Progenitor cell of endocrine pancreas (in vitro differentiated cells): ENCODE measurements at places on chromosomes 4 and X. TPM values are rescaled to one million over a fixed set of nuclear protein-coding genes. Genes with fewer than 3 reads are reported as not detected.

GRCh38 chr4:84495794-84496261 is 3.3 kb downstream of the NKX6-1 start:
- peak overlapping the region; percentile 93 for H3K4me3 ChIP-seq
- peaks cover 32% of the 10 kb centered on the region for H3K36me3 ChIP-seq
- no peak for DNase-seq
- H3K27ac ChIP-seq, result peak overlapping the region; percentile 89

GRCh38 chr4:158201322-158201721 is 9.0 kb upstream of the TMEM144 start:
- no peak for DNase-seq
- no peaks in the 10 kb centered on the region for H3K36me3 ChIP-seq
- no peaks in the 10 kb centered on the region for H3K4me1 ChIP-seq
- H3K27ac ChIP-seq, result no peak overlapping the region
- no peak overlapping the region for H3K4me3 ChIP-seq

GRCh38 chr4:100504086-100504874 is 13.5 kb downstream of the EMCN start:
- H3K4me3 ChIP-seq, result no peak overlapping the region
- no peaks in the 10 kb centered on the region for H3K27me3 ChIP-seq
- no peaks in the 10 kb centered on the region for H3K36me3 ChIP-seq
- no peak overlapping the region for H3K27ac ChIP-seq

The MAGEA4 gene
- total RNA-seq, result not detected in 2 replicates

The LUZP4 gene
- not detected in 2 replicates for total RNA-seq

GRCh38 chrX:11439846-11440245 is 146.6 kb downstream of the AMELX start:
- H3K36me3 ChIP-seq, result no peaks in the 10 kb centered on the region
- no peaks in the 10 kb centered on the region for H3K27me3 ChIP-seq
- no peak overlapping the region for H3K27ac ChIP-seq
- no peaks in the 10 kb centered on the region for H3K4me1 ChIP-seq
- DNase-seq, result no peak
- no peak overlapping the region for H3K4me3 ChIP-seq

The RGN gene
- 7.3 and 8.0 TPM in 2 replicates for total RNA-seq

- peaks cover 8% of the 10 kb centered on the region for H3K27me3 ChIP-seq
- no peak overlapping the region for H3K4me3 ChIP-seq
- no peaks in the 10 kb centered on the region for H3K36me3 ChIP-seq
- peaks cover 16% of the 10 kb centered on the region for H3K4me1 ChIP-seq
- H3K27ac ChIP-seq, result no peak overlapping the region
Observed at GRCh38 chr4:99405433-99406115, 29.6 kb downstream of the ADH7 start.

The SPANXA1 gene
- total RNA-seq, result not detected in 2 replicates

- no peak overlapping the region for H3K4me3 ChIP-seq
- H3K4me1 ChIP-seq, result peaks cover 9% of the 10 kb centered on the region
- DNase-seq, result no peak
Observed at GRCh38 chrX:23759821-23760220, 16.7 kb upstream of the ACOT9 start.

DNA sequence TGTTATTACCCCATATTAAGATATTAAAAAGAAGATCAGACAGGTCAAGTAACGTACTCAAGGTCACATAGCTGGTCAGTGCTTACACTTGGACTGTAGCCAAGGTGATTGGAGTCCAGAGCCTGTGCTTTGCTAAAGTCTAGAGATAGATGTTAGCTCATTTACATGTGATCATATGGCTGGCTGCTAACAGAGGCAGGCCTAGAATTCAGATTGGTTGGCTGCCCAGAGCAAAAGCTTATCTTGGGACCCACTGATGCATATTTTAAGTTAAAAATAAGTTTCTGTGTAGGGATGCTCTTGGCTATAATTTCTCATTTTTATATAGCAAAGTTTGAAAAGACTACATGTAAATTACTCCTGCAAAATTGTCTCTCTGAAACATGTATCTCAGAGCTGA is 18.1 kb upstream of the EXOC1L start:
- no peak for DNase-seq
- no peaks in the 10 kb centered on the region for H3K36me3 ChIP-seq
- no peak overlapping the region for H3K4me3 ChIP-seq
- H3K27me3 ChIP-seq, result no peaks in the 10 kb centered on the region

GRCh38 chr4:61162116-61162515 is 38.0 kb upstream of the ADGRL3 start:
- no peaks in the 10 kb centered on the region for H3K4me1 ChIP-seq
- no peaks in the 10 kb centered on the region for H3K36me3 ChIP-seq
- H3K27me3 ChIP-seq, result no peaks in the 10 kb centered on the region
- no peak for DNase-seq
- no peak overlapping the region for H3K4me3 ChIP-seq
- H3K27ac ChIP-seq, result no peak overlapping the region

DNA sequence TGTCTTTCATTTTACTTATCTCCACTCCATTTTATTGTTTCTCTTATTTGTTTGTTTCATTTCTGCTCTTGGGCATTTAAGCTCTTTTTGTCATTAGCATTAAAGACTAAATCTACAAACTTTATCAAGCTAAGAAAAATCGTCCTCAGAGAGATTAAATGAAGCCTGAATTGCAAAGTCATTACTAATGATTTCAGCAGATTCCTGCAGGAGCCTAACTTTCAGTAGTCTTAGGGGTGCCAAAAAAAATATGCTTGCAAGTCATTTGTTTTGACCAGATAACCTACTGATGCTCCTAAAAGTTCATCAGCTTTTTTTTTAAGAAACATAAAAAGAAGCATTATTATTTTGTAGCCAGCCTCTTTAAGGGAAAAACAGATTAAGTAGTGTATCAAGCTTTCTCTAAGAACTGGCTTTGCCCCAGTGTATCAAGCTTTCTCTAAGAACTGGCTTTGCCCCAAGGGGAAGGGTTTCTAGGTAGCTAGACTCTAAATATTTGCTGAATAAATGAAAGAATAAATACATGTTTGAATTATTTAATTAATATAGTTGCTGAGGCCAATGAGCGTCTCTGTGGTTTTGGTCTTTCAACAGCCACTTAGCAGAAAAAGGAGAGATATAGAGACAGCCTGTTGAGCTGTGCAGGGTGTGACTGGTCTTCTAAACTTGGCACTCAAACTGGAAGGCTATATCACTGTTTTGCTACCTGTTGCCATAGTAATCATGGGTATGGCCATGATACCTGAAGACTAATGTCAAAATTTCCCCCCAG is 174.2 kb downstream of the BTC start:
- H3K27ac ChIP-seq, result no peak overlapping the region
- H3K4me3 ChIP-seq, result no peak overlapping the region
- H3K4me1 ChIP-seq, result no peaks in the 10 kb centered on the region
- peaks cover 3% of the 10 kb centered on the region for H3K27me3 ChIP-seq
- no peaks in the 10 kb centered on the region for H3K36me3 ChIP-seq

The EIF4E gene
- total RNA-seq, result 97.7 and 112 TPM in 2 replicates

DNA sequence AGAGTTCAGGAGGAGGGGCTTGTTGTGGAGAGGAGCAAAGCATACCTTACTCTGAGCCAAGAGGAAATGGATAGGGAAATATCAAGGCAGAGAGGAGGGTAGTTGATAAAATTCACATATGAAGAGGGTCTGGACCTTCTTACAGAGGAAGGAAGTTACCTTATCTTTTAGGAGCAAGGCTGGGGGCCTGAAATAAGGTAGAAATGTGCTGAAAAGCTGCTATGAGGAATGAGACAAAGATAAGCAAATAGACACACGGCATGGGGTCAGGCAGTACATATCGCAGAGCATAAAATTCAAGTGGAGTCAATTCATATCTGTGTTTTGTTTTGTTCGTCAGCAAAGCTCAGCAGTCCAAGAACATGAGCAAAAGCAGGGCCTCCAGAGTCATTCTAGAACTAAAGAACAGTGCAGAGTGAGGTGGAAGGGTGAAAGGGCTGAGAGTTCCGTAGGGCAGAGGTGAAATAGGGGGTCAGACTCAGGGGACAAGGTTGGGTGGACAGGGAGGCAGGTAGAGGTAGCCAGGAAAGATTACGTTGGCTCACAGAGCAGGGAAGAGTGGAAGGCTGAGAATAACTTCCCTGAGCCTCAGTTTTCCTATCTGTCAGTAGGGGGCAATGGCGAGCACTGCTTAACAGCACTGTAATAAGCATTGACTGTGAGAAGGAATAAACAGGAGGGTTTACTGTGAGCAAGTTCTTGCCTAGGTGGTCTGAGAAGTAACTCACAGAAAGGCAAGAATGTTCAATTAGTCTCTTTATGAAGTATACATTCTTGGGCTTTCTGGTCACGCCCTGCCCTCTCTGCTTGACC is 9.2 kb downstream of the VSIG4 start:
- H3K27ac ChIP-seq, result no peak overlapping the region
- H3K4me3 ChIP-seq, result no peak overlapping the region
- H3K27me3 ChIP-seq, result no peaks in the 10 kb centered on the region
- no peak for DNase-seq
- H3K36me3 ChIP-seq, result no peaks in the 10 kb centered on the region

The BEX3 gene
- 408 and 425 TPM in 2 replicates for total RNA-seq
